Cortex of kidney (tissue), 1 donor: ENCODE measurements at places on chromosomes 6 and 20.

GRCh38 chr6:111283707-111284106 lies 196.4 kb downstream of the SLC16A10 start:
- DNase-seq = no peak

DNA sequence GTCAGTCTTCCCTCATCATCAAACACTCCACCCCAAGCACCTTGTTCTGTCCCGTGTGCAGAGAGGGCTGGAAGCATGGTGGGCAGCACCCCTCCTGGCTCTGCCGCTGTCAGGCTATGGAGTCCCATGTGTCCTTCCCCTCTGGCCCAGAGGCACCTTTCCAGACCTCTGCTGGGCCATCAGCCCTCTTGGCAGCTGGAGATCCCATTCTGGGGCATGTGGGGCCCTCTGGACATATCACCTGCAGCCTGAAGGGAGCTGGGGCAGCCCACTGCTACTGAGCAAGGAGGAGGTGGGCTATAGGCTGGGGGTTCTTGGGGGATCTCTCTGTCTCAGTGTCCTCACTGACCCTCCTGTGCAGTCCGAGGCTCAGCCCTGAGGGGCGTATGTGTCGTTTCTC lies 42.2 kb downstream of the SUN5 start:
- no peak for DNase-seq

GRCh38 chr6:113645576-113645970 lies 211.6 kb upstream of the MARCKS start:
- DNase-seq = no peak

DNA sequence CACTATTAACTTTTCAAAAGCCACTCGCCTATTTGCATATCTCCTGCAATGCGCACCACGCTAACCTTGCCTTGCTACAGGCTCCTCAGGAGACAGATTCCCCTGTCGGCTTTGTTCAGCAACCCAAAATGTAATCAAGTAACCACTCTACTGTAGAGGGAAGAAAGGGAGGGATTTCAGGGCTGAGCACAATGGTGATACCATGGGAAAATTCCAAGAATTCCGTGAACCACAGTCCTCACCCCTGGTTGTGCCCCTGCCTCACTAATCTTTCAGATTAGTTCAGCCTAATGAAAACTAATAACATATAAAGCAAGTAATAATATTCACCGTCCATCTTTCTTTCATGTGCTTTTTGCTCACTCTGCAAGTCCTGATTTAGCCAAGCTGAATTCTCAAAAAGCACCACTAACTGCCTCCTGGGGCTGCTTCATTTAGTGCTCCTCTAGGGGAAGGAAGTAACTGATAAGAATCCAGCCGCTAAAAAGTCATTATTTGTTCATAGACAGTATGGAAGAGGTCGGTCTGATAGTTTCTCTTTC lies 6.6 kb downstream of the CITED2 start:
- no peak for DNase-seq

GRCh38 chr6:41706876-41707564 lies 28.4 kb downstream of the TFEB start:
- no peak for DNase-seq

DNA sequence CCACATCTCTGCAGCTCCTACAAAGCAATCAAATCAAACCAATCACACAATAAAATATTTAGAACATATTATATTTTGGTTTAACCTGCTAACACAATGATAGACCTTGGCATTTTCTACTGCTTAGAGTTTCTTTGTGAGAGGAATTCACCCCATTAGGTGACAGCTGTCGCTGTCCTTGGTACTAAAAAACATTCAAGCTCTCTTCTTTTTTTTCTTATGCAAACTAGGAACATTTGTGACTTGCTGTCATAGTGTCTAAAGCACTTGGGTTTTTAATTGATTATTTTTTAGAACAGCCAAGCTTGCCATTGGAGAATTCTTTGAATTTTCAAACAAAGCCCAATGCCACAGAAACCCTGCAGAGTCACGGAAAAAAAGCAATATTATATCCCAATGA lies 46.4 kb downstream of the CNR1 start:
- no peak for DNase-seq

GRCh38 chr6:108966855-108967755 lies 118.9 kb downstream of the ARMC2 start:
- DNase-seq = no peak

DNA sequence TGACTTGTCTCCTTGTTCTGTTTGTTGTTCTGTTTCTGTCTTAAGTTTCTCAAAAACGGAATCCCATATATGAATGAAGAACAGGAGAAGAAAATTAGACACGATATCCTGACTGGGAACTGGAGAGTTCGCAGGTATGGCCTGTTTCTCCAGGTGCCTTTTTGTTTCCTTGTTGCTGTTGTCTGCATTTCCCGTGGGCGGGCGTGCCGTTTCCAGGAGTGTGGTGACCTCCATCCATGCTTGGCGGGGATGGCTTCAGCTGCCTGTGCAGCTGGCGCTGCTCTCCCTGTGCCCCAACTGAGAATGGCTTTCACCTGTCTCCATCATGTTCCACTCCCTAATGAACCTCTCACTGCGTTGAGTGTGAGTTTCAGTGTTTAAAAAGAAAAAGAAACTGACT lies 4.4 kb downstream of the PNLDC1 start:
- no peak for DNase-seq

DNA sequence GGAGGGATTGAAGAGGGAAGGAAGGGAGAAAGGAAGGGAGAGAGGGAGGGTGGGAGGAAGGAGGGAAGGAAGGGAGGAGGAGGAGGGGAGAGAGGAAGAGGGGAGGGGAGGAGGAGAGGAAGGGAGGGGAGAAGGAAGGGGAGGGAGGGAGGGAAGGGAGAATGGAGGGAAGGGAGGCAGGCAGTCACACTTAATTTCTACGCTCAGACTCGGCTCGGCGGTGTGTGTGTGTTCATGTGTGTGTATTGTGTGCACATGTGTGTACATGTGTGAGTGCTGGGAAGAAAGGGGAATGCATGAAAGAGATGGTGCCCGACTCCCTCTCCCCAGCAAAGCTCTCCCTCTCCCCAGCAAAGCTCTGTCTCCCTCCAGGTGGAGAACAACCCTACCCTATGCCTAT lies 79.1 kb upstream of the AFDN start:
- no peak for DNase-seq

DNA sequence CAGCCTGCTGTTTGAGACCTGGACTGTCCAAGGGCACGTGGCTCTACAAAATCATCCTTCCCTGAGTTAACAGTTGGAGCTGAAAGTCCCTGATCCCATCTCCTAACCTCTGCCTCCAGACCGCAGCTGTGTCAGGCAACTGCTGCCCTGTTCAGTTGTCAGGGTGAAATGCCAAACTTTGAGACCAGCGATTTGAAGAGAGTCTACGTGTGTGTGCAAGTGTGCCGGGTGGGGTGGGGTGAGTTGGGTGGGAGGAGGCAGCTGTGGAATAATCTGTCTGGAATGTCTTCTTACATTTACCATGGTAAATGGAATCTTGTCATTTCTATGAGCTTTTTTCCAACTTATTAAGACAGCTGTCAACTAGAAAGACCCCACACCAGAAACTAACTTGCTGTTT lies 81.0 kb upstream of the FAM8A1 start:
- no peak for DNase-seq

DNA sequence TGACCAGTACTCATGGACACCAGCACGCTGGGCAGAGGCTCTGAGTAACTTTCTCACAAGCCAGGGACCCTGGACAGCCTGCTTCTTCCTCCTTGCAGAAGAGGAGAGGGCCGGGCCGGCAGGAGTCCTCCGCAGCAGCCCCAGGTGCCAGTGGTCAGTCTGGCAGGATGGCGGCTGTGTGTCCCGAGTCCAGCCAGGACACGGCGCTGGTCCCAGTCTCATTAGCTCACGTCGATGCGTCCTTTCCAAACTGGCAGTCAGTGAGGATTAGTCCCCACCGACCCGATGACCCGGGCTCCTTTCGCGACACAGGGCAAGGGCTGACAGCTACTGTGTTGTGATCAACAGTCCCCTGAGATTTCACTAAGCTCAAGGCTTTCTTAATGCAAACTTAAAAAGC lies 267.0 kb downstream of the TAF4 start:
- DNase-seq = no peak

- DNase-seq = no peak
Measured at GRCh38 chr20:8930726-8931125, 138.2 kb upstream of the PLCB4 start.

- DNase-seq = no peak
Measured at GRCh38 chr6:81767163-81767891, 14.8 kb upstream of the TENT5A start.

- no peak for DNase-seq
Measured at GRCh38 chr6:18121580-18122127, 823 bp downstream of the NHLRC1 start.
